Endothelial cell of umbilical vein (primary cell): ENCODE measurements at places on chromosomes 13 and 19. TPM values are rescaled to one million over a fixed set of nuclear protein-coding genes. Genes with fewer than 3 reads are reported as not detected.

- H3K36me3 ChIP-seq: no peaks in the 10 kb centered on the region
- H3K27ac ChIP-seq: no peak overlapping the region
- H3K4me3 ChIP-seq: no peak overlapping the region
- no peak for DNase-seq
- H3K4me1 ChIP-seq: no peaks in the 10 kb centered on the region
- no peaks in the 10 kb centered on the region for H3K27me3 ChIP-seq
Observed at GRCh38 chr13:40333226-40333625, 333.2 kb downstream of the FOXO1 start.

- no peak overlapping the region for H3K4me3 ChIP-seq
- H3K36me3 ChIP-seq: peaks cover 7% of the 10 kb centered on the region
- H3K27me3 ChIP-seq: no peaks in the 10 kb centered on the region
- peak; percentile 34 for DNase-seq
Observed at GRCh38 chr19:11100049-11100448, 10.8 kb downstream of the LDLR start.

Gene ERICH6B
- not detected in 2 replicates for total RNA-seq

GRCh38 chr19:23378948-23379347 lies 16.3 kb downstream of the ZNF91 start:
- H3K27me3 ChIP-seq: no peaks in the 10 kb centered on the region
- no peak for DNase-seq
- no peak overlapping the region for H3K27ac ChIP-seq
- H3K4me1 ChIP-seq: no peaks in the 10 kb centered on the region

DNA sequence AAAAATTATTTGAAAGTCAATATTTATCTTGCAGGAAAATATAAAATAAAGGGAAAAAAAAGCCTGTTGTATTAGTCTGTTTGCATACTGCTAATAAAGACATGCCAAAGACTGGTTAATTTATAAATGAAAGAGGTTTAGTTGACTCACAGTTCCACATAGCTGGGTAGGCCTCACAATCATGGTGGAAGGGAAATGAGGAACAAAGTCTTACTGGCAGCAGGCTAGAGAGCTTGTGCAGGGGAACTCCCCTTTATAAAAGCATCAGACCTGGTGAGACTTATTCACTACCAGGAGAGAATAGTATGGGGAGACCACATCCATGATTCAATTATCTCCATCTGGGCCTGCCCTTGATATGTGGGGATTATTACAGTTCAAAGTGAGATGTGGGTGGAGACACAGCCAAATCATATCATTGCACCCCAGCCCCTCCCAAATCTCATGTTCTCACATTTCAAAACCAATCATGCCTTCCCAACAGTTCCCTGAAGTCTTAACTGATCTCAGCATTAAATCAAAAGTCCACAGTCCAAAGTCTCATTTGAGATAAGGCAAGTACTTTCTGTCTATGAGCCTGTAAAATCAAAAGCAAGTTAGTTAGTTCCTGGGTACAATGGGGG lies 1416.5 kb upstream of the SPRY2 start:
- no peaks in the 10 kb centered on the region for H3K36me3 ChIP-seq
- no peak overlapping the region for H3K4me3 ChIP-seq
- H3K4me1 ChIP-seq: no peaks in the 10 kb centered on the region
- DNase-seq: no peak
- no peak overlapping the region for H3K27ac ChIP-seq

DNA sequence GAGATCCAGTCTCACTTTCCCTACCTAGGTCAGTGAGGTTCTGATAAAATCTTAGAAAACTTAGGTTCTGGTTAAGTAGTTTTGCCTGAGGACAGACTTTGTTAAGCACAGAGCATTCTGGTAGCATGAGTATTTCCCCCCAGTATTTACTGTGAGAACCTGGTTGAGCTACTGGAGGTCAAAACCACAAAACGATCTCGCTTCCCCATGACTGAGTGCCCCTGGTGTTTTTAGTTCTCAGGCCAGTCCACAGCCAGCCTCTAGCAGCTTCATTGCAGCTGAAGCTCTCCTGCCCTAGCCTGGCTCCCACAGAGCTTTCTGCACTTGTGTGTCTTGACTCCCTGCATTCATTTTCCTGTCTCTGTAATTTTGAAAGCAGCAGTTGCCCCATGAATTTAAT lies 1138.2 kb downstream of the UQCRFS1 start:
- no peaks in the 10 kb centered on the region for H3K27me3 ChIP-seq
- no peaks in the 10 kb centered on the region for H3K4me1 ChIP-seq
- H3K4me3 ChIP-seq: no peak overlapping the region
- no peaks in the 10 kb centered on the region for H3K36me3 ChIP-seq
- H3K27ac ChIP-seq: no peak overlapping the region
- DNase-seq: no peak

GRCh38 chr13:84655677-84656076 lies 773.4 kb upstream of the SLITRK1 start:
- DNase-seq: no peak
- no peak overlapping the region for H3K4me3 ChIP-seq
- H3K27ac ChIP-seq: no peak overlapping the region
- no peaks in the 10 kb centered on the region for H3K4me1 ChIP-seq
- H3K27me3 ChIP-seq: no peaks in the 10 kb centered on the region

- no peak overlapping the region for H3K27ac ChIP-seq
- no peak for DNase-seq
- no peak overlapping the region for H3K4me3 ChIP-seq
- no peaks in the 10 kb centered on the region for H3K36me3 ChIP-seq
- no peaks in the 10 kb centered on the region for H3K4me1 ChIP-seq
- no peaks in the 10 kb centered on the region for H3K27me3 ChIP-seq
Observed at GRCh38 chr13:94389604-94390351, 89.7 kb downstream of the DCT start.

DNA sequence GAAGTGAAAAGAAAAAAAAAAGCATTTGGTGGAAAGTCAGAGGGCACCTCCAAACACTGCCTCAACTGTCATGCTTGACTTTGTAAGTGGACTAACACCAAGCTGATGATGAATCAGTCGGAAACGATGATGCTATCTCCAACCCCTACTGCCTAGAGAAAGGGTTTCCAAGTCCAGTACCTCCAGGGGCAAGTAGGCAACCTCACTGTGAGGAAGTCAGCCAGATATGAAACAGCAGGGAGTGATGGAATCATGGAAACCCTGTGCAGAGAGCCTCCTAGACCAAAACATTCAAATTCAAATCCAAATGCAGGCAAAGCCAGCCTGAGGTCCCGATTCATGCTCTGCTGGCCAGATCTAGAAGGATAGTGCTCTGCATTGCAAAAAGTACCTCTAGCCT lies 100.9 kb upstream of the SERP2 start:
- H3K27ac ChIP-seq: no peak overlapping the region
- H3K4me1 ChIP-seq: no peaks in the 10 kb centered on the region
- H3K27me3 ChIP-seq: no peaks in the 10 kb centered on the region
- H3K4me3 ChIP-seq: no peak overlapping the region

GRCh38 chr19:29062475-29063435 lies 150.2 kb downstream of the UQCRFS1 start:
- no peaks in the 10 kb centered on the region for H3K36me3 ChIP-seq
- no peaks in the 10 kb centered on the region for H3K27me3 ChIP-seq
- DNase-seq: no peak

DNA sequence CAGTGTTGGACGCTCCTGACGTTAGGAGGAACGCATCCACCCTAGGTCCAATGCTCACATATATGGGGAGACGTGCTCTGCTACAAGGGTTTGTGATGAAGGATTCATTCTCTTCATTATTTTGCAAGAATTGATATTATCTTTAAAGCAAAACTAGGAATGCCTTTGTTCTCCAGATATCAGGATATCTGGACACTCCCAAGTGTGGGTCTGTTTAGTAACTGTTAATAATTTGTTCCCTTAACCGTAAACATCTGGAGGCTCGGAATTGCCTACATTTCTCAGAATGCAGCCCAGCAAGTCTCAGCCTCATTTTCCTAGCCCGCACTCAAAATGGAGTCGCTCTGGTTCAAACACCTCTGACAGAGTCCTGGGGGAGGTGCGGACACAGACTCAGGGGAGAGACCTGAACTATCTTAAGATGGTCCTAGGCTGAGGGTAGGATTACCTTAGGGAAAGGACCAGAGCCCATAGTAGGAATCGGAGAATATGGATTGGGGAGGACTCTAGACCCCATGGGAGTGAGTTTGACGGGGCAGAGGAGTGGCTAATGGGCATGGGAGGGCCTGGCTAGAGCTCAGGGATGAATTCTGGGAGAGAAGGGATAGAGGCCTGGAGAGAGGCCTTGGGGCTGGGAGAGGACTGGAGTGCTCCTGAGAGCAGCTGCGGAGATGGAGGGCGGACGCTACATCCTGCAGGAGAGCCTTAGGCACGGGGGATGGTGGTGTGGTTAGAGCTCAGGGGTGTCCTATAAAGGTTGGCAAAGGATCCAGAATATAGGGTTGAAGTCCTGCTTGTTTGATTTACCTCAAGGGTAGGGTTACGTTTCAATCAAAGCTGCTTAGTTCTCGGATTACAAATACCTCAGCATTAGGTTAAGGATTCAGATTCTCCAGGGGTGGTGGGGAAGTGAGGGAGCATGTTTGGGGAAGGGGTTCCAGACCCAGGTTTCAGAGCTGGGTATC lies 43.2 kb downstream of the ZNF331 start:
- H3K27me3 ChIP-seq: no peaks in the 10 kb centered on the region
- H3K36me3 ChIP-seq: peaks cover 6% of the 10 kb centered on the region
- no peak overlapping the region for H3K27ac ChIP-seq
- DNase-seq: no peak
- no peaks in the 10 kb centered on the region for H3K4me1 ChIP-seq

DNA sequence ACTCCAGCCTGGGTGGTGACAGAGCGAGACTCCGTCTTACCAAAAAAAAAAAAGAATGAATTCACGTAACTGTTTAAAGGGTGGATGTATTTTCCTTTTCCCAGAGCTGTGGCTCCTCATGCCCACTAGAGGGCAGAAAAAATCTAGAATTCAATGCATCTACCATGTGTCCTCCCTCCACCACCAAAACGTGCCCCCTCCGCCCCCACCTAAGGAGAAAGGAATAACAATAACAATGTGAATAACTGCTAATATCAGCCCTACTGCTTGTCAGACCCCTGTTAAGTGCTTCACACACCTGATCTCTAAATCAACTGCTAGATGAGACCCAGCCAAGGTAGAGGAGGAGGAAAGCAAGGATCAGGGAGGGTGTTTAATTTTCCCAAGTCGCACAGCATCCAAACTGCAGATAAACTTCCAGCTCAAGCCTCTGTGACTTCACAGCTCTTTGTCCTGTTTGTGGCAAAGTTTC lies 20.2 kb upstream of the PNMA8B start:
- H3K36me3 ChIP-seq: no peaks in the 10 kb centered on the region
- H3K4me1 ChIP-seq: no peaks in the 10 kb centered on the region
- no peak overlapping the region for H3K27ac ChIP-seq

DNA sequence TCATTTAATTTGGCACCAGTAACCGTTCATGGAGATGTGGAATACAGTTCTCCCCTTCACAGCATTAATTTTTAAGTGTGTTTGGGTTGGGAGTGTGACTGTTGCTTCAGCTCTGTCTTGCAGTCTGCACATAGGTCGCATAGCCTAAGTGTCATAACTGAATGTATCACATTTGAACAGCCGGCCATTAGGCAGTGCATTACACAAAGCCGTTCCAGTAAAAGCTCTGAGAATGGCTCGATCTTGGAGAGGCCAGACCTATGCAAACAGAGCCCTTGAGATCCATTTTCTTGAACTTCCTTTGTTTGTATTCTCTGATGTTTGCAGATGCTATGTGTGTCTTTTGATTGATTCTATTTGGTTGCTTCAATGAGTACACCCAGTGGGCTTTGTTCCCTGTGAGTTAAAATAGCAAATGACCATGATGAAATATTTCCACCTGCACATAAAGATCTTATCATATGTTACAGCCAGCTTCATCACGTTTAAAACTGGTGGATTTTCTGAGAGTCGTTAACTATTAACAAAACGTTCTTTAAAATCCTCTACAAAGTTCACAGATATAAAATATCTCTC lies 1104.9 kb upstream of the SLC10A2 start:
- no peak overlapping the region for H3K27ac ChIP-seq
- no peak for DNase-seq
- no peaks in the 10 kb centered on the region for H3K36me3 ChIP-seq

Gene LIG1
- 94.7 and 100 TPM in 2 replicates for total RNA-seq

DNA sequence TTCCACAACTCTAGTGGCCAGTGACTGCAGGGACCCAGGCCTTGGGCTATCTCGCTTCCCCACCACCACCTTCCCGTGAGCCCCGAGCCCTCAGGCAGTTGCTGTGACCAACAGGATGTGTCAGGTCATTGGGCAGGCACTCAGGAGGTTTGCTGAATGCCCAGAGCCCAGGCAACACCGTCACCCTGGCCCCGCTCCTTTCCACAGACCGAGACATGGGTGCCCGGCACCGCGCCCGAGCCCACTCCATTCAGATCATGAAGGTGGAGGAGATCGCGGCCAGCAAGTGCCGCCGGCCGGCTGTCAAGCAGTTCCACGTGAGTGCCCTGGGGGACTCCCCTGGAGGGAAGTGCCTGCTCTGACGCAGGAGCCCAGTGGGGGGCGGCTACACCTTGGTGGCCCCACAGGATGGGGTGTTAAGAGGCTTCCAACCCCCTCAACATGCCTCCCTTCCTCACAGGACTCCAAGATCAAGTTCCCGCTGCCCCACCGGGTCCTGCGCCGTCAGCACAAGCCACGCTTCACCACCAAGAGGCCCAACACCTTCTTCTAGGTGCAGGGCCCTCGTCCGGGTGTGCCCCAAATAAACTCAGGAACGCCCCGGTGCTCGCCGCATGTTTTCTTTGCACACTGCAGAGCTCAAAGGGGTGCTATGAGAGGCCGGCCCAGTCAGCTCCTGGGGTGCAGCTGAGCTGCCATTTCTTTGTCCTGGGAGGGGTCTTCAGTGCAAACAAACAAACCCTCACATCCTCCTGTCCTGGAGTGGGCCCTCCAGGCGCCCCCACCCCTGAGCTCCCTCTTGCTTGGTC lies 3.2 kb downstream of the RPL18A start:
- H3K27ac ChIP-seq: no peak overlapping the region
- H3K4me3 ChIP-seq: no peak overlapping the region
- peaks cover 31% of the 10 kb centered on the region for H3K36me3 ChIP-seq
- peaks cover 15% of the 10 kb centered on the region for H3K4me1 ChIP-seq
- no peak for DNase-seq

Gene CFAP97D2
- not detected in 2 replicates for total RNA-seq

- peak overlapping the region; percentile 48 for H3K27ac ChIP-seq
- H3K36me3 ChIP-seq: no peaks in the 10 kb centered on the region
Observed at GRCh38 chr13:64239372-64239771, 2823.7 kb upstream of the PCDH20 start.

Gene ZSCAN5B
- not detected in 2 replicates for total RNA-seq

GRCh38 chr13:113466383-113466782 lies 13.1 kb upstream of the ADPRHL1 start:
- H3K4me1 ChIP-seq: no peaks in the 10 kb centered on the region
- H3K27me3 ChIP-seq: no peaks in the 10 kb centered on the region
- H3K4me3 ChIP-seq: no peak overlapping the region
- no peak overlapping the region for H3K27ac ChIP-seq

DNA sequence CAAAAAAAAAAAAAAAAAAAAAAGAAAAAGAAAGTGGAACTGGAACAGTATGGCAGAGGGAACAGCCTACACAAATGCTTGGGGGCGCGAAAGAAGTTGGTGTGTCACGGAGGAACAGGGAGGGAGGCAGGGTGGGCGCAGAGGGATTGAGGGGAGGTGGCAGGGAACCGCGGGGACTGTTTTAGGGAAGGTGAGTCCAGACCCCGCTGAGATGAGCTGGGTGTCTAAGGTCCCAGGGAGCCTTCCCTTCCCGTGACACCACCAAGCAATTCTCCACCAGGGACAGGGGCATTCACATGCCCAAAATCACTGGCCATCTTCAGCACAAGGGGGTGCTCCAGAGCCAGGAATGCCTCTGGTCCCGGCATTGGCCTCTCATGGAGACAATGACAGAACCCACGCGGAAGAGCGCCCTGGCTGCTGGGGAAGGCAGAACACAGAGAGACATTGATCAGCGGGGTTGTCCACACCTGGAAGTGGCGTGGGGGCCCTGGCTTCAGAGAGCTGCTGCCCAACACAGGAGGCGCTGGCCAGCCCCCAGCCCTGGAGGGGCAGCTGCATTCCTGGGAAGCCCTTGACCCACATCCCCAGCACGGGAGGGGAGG lies 6.9 kb downstream of the PEAK3 start:
- peak; percentile 60 for DNase-seq
- H3K36me3 ChIP-seq: peaks cover 18% of the 10 kb centered on the region
- H3K27me3 ChIP-seq: no peaks in the 10 kb centered on the region
